Thyroid gland (tissue), 4 donors: ENCODE measurements at places on chromosomes 5 and 9. TPM values are rescaled to one million over a fixed set of nuclear protein-coding genes. Genes with fewer than 3 reads are reported as not detected.

DNA sequence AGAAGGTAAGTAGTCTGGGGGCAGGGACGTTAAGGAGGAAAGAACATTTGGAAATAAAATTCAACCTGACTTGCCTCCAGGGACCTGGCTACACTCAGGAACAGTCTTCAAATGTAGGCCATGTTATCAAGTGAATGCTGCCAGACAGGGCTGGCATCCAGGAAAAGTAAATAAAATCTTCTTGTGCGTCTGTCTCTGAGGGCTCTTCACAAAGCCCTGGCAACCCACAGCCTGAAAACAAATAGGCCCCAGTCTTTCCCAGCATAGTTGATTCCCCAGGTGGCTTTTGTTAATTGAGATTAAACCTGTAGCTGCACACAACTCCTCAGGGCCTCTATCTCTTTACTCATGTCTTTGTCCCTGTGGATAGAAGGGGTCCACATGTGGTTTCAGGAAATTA lies 55.4 kb downstream of the STK32A start:
- H3K36me3 ChIP-seq: no peaks in the 10 kb centered on the region
- H3K27me3 ChIP-seq: no peaks in the 10 kb centered on the region

GRCh38 chr9:81083854-81084512 lies 605.4 kb downstream of the TLE1 start:
- no peaks in the 10 kb centered on the region for H3K27me3 ChIP-seq
- H3K27ac ChIP-seq: no peak overlapping the region

DNA sequence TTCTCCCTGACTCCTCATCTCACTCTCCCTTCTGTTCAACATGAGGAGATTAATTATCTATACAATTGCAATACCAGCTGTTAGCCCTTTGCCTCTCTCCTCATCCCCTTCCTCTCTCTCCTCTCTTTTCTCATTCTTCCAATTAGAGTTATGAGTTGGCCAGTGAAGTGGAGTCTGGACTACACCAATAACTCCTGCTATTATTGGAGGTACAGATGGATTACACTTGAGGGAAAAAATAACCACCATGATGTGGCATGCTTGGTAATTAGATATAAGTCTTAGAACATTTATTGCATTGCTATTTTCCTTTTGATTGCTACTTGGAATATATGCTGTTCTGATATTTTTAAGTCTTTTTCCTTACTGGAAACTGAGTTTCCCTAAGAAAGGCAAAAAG lies 159.2 kb downstream of the FRMD3 start:
- no peak for DNase-seq
- no peaks in the 10 kb centered on the region for H3K27me3 ChIP-seq
- H3K4me3 ChIP-seq: no peak overlapping the region
- no peaks in the 10 kb centered on the region for H3K36me3 ChIP-seq

- no peaks in the 10 kb centered on the region for H3K36me3 ChIP-seq
- H3K27ac ChIP-seq: no peak overlapping the region
- DNase-seq: peak; percentile 6
- no peak overlapping the region for H3K4me3 ChIP-seq
- H3K27me3 ChIP-seq: no peaks in the 10 kb centered on the region
- H3K4me1 ChIP-seq: no peaks in the 10 kb centered on the region
Observed at GRCh38 chr9:19967216-19967887, 178.5 kb upstream of the SLC24A2 start.

- peak overlapping the region; percentile 74 for H3K27ac ChIP-seq
- DNase-seq: no peak
- H3K36me3 ChIP-seq: no peaks in the 10 kb centered on the region
- no peaks in the 10 kb centered on the region for H3K27me3 ChIP-seq
- no peak overlapping the region for H3K4me3 ChIP-seq
Observed at GRCh38 chr5:142433526-142434321, 108.9 kb upstream of the SPRY4 start.

- H3K27me3 ChIP-seq: no peaks in the 10 kb centered on the region
- peaks cover 6% of the 10 kb centered on the region for H3K4me1 ChIP-seq
- no peaks in the 10 kb centered on the region for H3K36me3 ChIP-seq
Observed at GRCh38 chr9:4262735-4263141, 37.1 kb downstream of the GLIS3 start.

- no peak for DNase-seq
- no peaks in the 10 kb centered on the region for H3K36me3 ChIP-seq
- H3K27me3 ChIP-seq: no peaks in the 10 kb centered on the region
- H3K4me3 ChIP-seq: no peak overlapping the region
- no peaks in the 10 kb centered on the region for H3K4me1 ChIP-seq
Observed at GRCh38 chr5:51242456-51242855, 140.8 kb upstream of the ISL1 start.

DNA sequence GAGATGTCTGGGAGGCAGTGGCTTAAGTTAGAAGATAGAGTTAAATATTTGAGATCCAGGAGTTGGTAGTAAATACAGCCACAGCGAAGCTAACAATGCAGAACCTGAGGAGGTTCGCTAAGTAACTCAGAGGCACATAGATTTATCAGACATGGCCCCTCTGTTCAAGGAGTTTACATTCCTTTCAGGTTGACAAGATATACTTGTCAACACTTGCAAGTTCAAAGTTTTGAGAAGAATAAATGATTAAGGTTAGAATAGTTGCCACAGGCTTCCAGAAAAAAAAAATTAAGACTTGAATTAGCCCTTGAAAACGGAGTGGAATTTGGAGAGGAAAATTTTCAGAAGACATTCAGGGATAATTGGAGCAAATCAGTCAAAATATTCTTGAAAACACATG lies 658.3 kb upstream of the WWC1 start:
- no peaks in the 10 kb centered on the region for H3K36me3 ChIP-seq
- DNase-seq: no peak
- H3K27ac ChIP-seq: peak overlapping the region; percentile 53
- H3K27me3 ChIP-seq: no peaks in the 10 kb centered on the region
- no peak overlapping the region for H3K4me3 ChIP-seq

DNA sequence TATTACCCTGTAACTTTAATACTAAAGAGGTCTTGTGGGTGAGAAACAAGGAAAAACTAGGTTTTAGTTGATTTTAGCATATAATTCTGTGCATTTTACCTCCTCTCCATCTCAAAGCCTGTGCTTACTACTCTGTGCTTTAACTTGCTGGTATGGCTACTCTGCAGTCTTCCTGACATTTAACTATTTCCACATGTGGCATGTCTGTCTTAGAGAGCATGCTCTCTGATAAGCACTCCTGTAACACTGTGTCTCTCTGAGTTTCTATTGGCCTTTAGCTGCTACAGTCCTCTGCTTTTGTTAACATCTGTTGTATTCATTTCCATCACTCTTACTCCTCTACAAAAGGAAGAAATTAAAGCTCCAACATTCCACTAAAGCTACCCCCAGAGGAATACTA lies 418.3 kb downstream of the RAB3C start:
- H3K27me3 ChIP-seq: no peaks in the 10 kb centered on the region
- no peak for DNase-seq

DNA sequence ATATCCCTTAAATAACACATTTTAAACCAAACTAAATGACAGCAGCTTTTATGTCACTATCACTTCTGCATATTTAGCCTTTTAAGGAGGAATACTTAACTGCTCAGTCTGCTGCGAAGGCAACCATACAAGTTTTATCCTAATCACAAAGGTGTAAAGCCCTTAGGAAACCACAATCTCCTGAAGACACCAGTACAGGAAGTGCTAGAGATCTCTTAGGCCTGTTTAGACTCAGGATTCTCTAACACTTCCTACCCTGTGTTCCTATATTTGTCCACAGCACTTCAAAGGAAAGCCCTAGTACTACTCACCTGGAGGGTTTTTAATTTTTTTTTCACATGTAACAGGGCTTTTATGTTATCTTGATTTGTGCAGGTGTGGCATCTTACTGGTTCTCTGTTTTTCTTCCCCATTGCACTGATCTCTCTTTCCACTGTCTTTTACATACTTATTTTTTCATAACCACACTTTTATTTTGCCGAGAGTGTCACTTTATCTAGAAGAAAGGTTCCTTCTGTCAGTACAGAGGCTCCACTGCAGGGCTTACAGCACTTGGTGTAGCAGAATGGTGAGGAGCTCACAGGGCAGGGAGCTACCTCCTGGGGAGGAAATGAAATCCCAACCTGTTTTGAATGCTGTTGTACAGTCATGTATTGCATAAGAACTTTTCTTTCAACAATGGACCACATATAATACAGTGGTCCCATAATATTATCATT lies 1060.6 kb upstream of the ACO1 start:
- no peak overlapping the region for H3K4me3 ChIP-seq
- no peaks in the 10 kb centered on the region for H3K36me3 ChIP-seq
- H3K27ac ChIP-seq: no peak overlapping the region

GRCh38 chr9:87677776-87678587 lies 47.9 kb upstream of the CTSL start:
- H3K27me3 ChIP-seq: no peaks in the 10 kb centered on the region
- H3K4me1 ChIP-seq: peaks cover 11% of the 10 kb centered on the region
- no peak overlapping the region for H3K4me3 ChIP-seq
- no peak overlapping the region for H3K27ac ChIP-seq

GRCh38 chr5:100803397-100803796 lies 99.7 kb downstream of the ST8SIA4 start:
- no peak for DNase-seq
- H3K36me3 ChIP-seq: no peaks in the 10 kb centered on the region
- H3K27me3 ChIP-seq: no peaks in the 10 kb centered on the region
- no peak overlapping the region for H3K4me3 ChIP-seq

GRCh38 chr5:1897816-1898450 lies 15.2 kb upstream of the IRX4 start:
- no peak overlapping the region for H3K27ac ChIP-seq
- no peaks in the 10 kb centered on the region for H3K4me1 ChIP-seq
- no peaks in the 10 kb centered on the region for H3K36me3 ChIP-seq
- no peak overlapping the region for H3K4me3 ChIP-seq

CCNO gene
- total RNA-seq: 11.9 TPM

LCN15 gene
- total RNA-seq: not detected

OR1L6 gene
- not detected for total RNA-seq

OR1Q1 gene
- total RNA-seq: not detected

SLC6A7 gene
- total RNA-seq: not detected

FAM200C gene
- total RNA-seq: 9.0 TPM

LHX3 gene
- not detected for total RNA-seq

CFAP157 gene
- 0.22 TPM for total RNA-seq

TAF1L gene
- total RNA-seq: not detected

F12 gene
- total RNA-seq: not detected
